ENCODE measurements at places on chromosomes 7 and 10.
A peak's percentile ranks its signal among the peaks of the same experiment; 100 is the strongest.

DNA sequence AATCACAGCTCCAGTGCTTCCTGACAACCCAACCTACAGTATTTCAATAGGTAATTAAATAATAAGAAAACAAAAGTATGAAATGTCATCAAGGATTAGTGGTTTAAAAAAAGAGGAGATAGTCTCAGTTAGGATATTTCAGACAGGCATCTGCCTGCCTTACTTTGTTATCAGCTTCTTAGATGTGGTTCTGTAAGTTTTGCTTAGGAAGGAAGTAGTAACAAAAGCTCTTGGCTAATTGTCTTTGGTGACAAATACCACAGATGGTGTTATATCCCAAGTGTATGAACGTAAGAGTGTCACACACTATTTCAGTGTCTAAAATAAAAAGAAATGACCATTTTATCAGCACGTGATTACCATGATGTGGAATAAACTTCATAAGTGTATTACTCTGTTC lies 9.8 kb upstream of the ACTA2 start:
- DNase-seq = no peak

GRCh38 chr10:88994019-88994418 lies 3.4 kb downstream of the FAS start:
- DNase-seq = peak; percentile 69

- DNase-seq = no peak
Measured at GRCh38 chr7:74290553-74290950, 1.3 kb downstream of the CLIP2 start.

DNA sequence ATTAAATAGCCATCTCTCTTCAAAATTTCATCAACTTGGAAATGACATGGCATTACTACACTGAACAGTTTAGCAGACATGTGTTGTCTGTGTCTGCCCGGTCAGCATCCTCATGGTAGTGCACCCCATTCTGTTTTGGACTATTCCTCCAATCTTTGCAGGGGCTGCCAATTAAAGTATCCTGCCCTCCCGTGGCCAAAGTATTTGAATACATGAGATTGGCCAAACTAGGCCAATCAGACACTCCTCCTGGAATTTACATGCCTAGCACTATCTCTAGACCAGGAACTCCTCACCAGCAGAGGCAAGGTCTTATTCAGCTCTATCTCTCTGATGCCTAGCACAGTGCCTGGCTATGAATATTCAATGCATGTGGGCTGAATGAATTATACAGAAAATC lies 4.4 kb downstream of the SHTN1 start:
- DNase-seq = no peak

GRCh38 chr10:76085002-76085816 lies 653.8 kb downstream of the LRMDA start:
- no peak for DNase-seq

- peak; percentile 23 for DNase-seq
Measured at GRCh38 chr7:6121141-6121540, 90.0 kb downstream of the ANKRD61 start.

DNA sequence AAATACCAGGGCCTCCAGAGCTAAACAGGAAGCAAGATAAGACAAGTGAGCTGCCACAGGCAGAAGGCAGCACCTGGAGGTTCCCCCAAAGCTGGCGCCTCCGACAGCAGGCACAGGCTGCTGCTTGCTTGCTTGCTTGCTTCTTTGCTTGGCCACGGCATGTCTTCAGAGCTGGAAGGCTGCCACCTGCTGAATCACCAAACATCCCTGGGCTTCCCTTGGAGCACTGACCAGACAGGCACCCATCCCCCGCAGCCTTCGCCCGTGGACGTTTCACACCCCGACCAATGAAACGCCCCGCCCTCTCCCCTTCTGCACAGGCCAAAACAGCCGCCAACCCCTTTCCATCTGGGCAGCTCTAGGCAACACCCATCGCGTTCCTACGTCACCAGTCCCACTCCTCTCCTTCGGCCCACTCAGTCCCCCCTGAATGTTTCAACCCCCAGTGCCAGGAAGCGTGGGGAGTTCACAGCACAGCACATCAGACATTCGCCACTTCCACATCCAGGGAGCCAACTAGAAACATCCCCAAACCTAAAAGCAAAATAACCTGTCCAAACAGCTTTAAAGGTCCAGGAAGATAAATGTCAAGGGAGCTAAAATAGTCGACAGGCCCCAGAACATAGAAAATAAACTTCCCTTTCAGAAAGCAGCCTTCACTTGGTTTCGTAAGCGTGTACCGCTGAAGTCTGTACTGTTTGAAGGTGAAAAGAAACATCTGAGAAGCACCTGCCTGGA lies 1.6 kb downstream of the SGMS1 start:
- peak; percentile 93 for DNase-seq

DNA sequence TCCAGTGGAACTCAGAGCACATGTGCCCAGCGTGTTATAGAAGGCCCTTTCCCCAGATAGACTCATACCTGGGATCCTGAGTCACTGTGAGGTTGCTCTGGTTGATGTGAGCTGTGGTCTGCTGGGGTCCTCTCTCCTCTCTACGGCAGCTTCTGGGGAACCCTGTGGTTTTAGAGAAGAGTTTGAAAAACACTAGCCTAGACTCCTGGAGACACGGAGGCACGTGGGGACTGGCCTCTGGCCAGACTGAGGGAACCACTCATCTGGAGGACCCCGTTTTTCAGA lies 10.3 kb downstream of the ZNF775 start:
- no peak for DNase-seq

DNA sequence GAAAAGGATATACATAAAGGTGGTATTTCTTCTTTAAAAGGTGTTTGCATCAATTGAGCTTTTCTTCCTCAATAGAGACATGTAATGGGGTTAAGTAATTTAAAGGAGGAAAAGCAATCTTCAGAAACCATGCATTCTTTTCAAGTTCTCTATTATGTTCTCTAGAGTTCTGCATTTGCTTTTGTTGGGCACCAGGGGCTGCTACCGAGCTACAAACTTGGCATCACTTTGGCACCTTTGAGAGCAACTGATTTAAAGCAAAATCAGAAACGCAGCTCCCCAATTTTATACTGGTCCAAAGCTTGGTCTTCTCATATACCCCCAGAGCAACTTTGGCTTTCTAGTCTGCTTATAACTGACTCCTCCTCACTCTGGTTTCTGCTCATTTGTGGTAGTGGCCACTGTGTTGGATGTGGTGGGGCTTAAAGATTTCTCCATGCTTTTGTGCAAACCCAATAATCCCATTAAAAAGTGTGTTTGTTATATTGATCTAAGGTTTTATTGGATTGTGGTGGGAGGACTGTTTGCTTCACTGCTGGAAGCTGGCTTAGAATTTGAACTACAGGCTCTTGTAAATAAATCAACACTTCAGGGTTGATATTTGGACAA lies 712.1 kb downstream of the PHTF2 start:
- peak; percentile 69 for DNase-seq

- DNase-seq = no peak
Measured at GRCh38 chr10:100978121-100978900, 9.0 kb downstream of the MRPL43 start.

GRCh38 chr10:124073978-124074377 lies 19.4 kb downstream of the CHST15 start:
- no peak for DNase-seq

GRCh38 chr10:10846504-10846900 lies 171.2 kb upstream of the CELF2 start:
- DNase-seq = no peak

GRCh38 chr10:132554991-132555647 lies 17.5 kb downstream of the INPP5A start:
- no peak for DNase-seq

- DNase-seq = no peak
Measured at GRCh38 chr10:35492386-35493195, 112.5 kb upstream of the GJD4 start.

DNA sequence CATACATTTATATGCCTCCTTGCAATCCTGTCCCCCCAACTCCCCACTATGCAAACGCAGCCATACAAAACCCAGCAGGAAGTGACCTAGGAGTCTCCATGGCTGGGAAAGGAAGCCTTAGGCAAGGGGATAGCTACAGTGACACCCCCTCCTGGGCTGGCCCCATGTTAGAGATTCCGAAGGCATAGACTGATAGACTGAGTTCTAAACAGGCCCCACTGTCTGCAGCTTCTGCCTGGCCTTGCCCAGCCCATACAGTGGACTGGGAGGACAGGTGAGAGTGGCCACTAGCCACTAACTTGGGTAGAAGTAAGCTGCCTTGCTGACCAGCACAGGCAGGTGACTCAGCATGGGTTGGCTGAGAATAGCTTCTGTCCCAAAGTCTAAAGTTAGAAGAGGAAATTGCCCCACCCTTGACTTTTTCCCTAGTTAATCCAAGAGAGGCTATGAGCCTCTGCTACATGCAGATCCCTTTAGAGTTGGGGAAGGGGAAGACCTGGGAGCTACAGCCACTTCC lies 106.3 kb downstream of the C10orf105 start:
- no peak for DNase-seq

DNA sequence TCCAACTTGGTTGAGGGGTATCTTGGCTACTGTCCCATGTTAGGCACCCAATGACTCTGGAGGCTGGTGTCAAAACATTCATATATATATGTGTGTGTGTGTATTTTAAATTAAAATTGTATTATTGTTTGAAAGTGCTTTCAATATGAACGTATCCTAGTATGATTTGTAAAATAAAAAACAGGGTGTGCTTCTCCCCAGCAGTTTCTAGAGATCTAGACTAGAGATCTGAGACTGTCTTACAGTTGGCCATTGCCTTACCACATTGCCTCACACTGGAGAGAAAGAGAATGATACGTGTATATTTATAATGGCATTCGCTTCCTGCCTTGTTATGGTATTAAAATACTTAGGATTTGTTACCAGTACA lies 1.2 kb downstream of the BAG3 start:
- DNase-seq = peak; percentile 88

DNA sequence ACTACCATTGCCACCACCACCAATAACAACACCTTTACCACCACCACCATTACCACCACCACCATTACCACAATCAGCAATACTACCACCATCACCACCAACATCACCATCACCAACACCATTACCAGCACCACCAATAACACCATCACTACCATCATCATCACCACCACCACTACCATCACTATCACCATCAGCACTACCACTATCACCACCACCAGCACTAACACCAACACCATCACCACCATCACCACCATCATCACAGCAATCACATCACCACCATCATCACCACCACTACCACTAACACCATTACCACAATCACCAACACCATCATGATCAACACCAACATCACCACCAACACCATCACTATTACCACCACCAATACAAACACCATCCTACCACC lies 249.5 kb downstream of the GRID1 start:
- no peak for DNase-seq

DNA sequence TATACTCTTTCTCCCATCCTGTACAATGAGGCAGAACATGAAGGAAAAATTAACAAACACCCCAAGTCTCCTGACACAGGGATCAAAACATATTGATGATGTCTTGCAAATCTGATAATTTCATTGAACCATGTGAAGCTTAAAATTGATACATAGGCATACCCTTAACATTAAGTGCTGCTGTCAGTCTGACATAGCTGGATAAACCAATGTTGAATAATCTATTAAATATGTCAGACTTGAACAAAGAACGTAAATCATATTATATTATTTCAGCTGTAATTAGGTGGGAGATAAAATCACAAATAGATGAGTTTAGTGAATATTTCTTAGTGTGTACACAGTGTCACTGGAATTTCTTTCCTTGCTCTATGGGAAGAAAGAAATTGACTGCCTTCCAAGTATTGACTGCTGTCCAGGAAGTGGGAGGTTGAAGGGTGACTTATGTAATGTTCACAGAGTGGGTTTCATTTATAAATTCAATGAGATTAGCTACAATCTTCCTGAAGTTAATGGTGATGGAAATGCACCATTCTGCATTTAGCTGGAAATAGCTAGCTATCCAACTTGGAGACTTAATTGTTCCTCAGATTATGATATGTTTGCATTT lies 170.8 kb downstream of the AUTS2 start:
- DNase-seq = no peak

DNA sequence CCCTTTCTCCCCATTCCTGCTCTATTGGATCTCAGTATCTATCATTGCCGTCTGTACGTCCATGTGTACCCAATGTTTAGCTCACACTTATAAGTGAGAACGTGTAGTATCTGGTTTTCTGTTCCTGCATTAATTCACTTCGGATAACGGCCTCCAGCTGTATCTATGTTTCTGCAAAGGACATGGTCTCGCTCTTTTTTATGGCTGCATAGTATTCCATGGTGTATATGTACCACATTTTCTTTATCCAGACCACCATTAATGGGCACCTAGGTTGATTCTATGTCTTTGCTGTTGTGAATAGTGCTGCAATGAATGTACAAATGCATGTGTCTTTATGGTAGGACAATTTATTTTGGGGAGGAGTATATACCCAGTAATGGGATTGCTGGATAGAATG lies 94.4 kb upstream of the MPP7 start:
- DNase-seq = no peak

GRCh38 chr7:67588631-67589030 lies 592.0 kb downstream of the TYW1 start:
- no peak for DNase-seq

DNA sequence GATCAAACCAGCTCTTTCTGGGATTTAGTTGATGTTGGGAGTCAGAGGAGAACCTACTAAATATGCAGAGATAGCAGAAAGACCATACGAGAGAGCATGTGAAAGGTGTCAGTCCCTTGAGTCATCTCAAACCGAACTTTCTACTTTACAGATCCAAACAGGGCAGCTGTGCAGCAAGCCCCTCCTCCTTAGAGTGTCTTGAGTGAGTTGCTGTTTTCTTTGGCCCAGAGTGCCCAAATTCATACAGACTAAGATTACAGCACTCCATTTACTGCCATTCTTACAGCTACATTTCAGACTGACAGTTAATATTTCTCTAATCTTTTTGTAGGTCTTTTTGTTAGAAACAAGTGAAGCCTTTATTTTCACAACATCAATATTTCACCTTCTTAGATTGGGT lies 53.4 kb downstream of the NRCAM start:
- peak; percentile 36 for DNase-seq

- DNase-seq = no peak
Measured at GRCh38 chr7:144407266-144407931, 3.9 kb upstream of the NOBOX start.

- no peak for DNase-seq
Measured at GRCh38 chr7:1400371-1400770, 58.9 kb downstream of the MICALL2 start.

GRCh38 chr10:17430647-17431355 lies 23.6 kb downstream of the ST8SIA6 start:
- peak; percentile 56 for DNase-seq

DNA sequence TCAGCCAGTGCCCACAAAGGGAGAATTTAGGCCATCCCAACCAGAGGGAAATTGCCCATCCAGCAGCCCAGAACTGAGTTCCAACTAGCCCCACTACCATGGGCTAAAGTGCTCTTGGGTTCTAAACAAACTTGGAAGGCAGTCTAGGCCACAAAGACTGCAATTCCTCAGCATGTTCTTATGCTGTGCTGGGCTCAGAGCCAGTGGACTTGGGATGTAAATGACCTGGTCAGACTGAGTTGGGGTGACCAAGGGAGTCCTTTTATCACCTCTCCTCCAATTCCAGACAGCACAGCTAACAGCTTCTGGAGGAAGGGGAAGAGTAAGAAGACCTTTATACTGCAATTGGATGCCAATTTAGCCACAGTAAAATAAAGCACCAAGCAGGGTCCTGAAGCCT lies 607.2 kb upstream of the KCND2 start:
- no peak for DNase-seq
